Activated CD4-positive, alpha-beta T cell treated with anti-CD3 and anti-CD28 coated beads for 1 hour (primary cell): ENCODE measurements at places on chromosomes 1 and 21.

- DNase-seq, result no peak
These were observed 7.2 kb upstream of the GUCA2B start for GRCh38 chr1:42145764-42146625.

- DNase-seq, result no peak
These were observed 1.4 kb downstream of the NCF2 start for GRCh38 chr1:183588827-183589226.

- DNase-seq, result no peak
These were observed 301.9 kb upstream of the DPYD start for GRCh38 chr1:98222706-98223105.

DNA sequence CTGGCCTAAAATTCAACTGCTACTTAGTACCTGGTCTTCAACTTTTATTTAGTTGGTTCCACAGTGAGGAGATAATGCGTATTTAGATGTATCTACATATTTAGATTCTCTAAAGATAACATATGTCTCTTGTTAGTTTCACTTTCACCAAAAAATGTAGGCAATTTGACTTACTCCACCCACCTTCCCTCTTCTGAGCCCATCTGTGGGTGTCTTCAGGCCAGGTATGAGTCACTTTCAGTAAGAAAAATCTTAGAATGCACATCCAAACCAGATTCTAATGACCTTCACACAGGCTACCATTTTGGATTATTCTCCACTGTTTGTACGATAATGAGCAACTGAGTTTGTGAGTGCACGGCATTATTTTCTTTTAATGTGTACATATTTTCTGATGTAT is 501.7 kb downstream of the NEGR1 start:
- no peak for DNase-seq

- no peak for DNase-seq
These were observed 574.0 kb downstream of the LRRIQ3 start for GRCh38 chr1:73623946-73624345.

GRCh38 chr1:62514746-62515423 is 78.0 kb downstream of the USP1 start:
- no peak for DNase-seq

DNA sequence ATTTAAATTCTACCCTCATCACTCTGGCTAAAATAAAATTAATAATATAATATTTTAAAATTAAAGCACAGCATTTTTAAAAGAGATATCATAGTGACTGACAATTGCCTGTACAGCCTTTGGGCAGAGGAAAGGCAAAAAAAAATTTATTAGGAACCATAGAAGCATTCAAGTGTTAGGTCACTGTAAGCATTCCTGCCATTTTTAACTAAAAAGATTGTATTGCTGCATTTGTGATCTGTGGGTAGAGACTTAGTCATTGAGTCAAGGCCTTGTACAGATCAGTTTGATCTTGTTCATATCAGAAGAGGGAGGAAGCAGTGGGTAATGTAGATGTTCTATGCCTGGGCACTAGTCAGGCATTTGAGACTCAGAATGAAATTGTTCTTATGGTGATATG is 109.9 kb downstream of the LYPLAL1 start:
- DNase-seq, result no peak

DNA sequence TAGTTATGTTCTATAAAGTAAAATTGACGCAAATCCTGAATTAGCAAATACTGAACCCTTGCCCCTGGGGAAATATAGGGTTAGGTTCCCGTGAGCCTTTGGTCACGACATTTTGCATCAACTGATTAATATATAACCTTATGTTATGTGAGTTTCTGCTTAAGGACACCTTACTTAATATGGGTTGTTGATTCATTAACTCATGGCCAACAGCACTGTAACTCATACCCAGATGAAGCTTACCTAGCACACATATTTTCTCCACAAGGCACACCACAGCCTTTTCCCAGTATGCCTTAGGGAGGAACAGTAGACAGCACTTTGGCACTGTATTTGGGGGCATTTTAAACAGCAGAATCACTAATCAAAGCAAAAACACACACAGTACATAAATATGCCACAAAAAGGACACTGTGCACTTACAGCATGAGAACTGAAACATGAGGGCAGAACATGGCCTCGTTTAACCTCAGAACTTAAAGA is 15.1 kb downstream of the INAVA start:
- DNase-seq, result no peak

DNA sequence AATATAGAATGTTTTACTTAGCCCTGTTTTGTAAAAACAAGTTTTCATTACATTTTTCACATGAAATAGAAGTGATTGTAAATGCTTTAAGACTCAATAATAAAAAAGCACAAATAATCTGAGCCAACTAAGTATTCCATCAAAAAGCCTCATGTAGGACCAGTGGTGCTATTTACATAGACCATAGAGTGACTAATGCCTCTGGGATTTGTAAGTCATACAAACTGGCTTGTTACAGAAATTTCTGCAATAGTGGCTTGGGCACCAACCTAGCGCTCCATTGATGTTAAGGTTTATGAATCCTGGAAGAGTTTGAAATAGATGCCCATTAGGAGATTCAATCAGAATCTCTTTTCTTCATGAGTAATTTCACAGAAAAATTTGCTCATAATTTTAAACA is 31.9 kb downstream of the ZMYM1 start:
- DNase-seq, result no peak

GRCh38 chr21:45438391-45439145 is 33.6 kb downstream of the COL18A1 start:
- DNase-seq, result no peak

DNA sequence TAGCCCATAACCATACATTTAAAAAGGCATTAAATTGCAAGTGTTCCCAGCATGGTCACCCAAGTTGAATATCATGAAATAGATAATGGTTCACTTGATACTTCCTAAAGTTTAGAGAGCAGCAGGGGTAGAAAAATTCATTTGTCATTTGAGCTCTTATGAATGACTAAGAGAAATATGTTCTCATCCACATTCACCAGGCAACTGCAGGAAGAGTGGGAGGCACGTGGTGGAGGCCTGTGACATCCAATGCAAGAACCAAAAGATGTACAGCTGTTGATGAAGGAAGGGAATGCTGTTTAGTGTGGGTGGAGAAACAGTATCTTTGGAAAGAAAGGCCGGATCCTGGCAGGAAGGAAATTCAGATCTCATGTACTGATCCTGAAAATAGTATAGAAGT is 473.1 kb downstream of the ADGRL2 start:
- DNase-seq, result no peak

- DNase-seq, result no peak
These were observed 213.5 kb upstream of the MAP1LC3C start for GRCh38 chr1:242212401-242212800.

DNA sequence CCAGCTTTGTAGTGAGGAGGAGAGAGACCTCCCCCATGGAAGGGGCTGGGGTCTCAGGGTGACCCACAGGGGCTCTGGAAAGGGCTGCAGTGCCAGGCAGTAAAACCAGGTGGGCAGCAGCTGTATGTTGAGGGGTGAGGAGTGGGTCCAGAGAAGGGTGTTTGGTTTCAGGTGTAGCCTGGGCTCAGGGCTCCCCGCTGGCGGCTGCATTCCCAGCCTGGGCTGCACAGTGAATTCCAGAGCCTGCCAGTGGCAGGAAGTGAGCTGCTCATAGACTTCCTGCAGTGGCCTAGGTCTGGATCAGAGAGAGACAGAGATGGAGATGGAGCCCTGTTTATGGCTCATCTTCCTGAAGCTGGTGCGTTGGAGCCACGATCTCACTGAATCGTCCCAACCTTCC is 356.4 kb downstream of the PTPRU start:
- no peak for DNase-seq

- no peak for DNase-seq
These were observed 838 bp upstream of the GRIK3 start for GRCh38 chr1:37035014-37035691.

DNA sequence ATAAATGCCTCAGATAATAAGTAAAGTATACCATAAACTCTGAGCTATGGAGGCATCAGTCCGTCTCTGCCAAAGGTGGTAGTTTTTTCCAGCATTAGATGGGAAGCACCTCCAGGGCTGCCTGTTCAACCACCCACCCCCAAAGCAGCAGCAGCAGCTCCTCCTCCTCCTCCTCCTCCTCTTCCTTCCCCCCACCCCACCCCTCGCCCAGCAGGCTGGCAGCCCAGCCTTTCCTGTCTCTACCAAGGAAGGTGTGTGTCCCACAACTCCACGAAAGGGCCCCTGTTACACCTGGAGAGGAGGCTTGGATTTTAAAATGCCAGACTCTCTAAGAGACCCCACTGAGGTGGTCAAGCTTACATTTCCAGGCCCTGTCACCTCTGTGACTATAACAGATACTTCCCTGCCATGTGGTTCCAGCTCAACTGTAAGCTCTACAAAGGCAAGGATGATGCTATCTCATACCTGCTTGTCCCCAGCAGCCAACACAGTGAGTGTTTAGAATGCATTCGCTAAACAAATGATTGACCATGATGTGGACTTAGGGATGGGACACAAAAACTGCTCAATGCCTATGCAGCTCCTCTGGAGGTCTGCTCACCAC is 76.7 kb downstream of the GFI1 start:
- no peak for DNase-seq

DNA sequence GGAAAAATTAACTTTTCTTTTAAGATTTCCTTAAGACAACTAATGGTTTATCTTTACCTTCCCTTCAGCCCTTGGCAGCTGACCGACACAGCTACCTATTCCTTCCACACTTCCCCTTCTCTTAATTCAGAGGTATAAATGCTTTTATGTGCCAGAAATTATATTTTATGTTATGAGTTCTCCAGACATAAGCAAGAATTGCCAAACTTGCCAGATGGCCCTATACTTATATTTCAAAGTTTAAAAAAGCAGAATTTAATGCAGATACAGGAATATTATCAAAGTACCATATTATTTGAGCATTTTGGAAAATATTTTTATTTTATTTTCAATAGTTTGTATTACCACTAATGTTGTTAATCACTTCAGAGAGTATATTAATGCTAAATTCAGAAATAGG is 445.0 kb downstream of the PTBP2 start:
- no peak for DNase-seq

DNA sequence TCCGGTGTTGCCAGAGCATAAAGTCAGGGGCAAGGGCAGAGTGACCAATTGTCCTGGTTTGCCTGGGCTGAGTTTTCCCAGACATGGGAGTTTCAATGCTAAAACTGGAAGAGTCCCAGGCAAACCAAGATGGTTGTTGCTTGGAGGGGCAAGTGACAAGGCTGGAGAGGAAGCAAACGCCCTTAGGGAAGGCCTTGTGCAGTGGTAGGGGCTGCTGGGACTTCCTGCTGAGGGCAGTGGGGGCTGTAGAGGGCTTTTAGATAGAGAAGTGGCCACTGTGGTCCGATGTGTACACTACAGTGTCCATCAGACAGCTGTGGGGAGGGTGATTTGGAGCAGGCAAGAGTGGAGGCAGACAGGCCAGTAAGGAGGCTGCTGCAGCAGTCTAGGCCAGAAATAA is 7.0 kb upstream of the CELA2A start:
- no peak for DNase-seq

- no peak for DNase-seq
These were observed 5.2 kb downstream of the TTLL10 start for GRCh38 chr1:1178794-1179331.

GRCh38 chr1:219959540-219960203 is 31.3 kb upstream of the SLC30A10 start:
- DNase-seq, result no peak

- DNase-seq, result no peak
These were observed 6.1 kb upstream of the MTF1 start for GRCh38 chr1:37865348-37866120.

DNA sequence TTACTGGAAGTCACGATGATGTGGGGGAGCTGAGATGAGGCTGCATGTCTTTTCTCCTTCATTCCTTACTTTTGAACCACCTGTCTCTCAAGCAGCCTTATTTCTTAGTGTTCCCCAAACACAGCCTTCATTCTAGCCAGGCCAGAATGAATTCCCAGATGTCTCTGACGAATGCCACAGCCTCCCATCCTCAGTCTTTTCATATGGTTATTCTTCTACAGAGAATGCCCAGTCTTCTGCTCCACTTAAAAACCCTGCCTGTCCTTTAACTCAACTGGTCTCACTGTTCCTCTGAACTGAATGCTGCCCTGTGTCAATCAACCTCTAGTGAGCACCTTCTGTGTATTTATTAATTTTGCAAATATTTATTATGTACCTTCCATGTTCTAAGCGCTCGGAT is 156.2 kb downstream of the PLA2G4A start:
- no peak for DNase-seq

- no peak for DNase-seq
These were observed 24.3 kb upstream of the TRIM17 start for GRCh38 chr1:228440761-228441500.

DNA sequence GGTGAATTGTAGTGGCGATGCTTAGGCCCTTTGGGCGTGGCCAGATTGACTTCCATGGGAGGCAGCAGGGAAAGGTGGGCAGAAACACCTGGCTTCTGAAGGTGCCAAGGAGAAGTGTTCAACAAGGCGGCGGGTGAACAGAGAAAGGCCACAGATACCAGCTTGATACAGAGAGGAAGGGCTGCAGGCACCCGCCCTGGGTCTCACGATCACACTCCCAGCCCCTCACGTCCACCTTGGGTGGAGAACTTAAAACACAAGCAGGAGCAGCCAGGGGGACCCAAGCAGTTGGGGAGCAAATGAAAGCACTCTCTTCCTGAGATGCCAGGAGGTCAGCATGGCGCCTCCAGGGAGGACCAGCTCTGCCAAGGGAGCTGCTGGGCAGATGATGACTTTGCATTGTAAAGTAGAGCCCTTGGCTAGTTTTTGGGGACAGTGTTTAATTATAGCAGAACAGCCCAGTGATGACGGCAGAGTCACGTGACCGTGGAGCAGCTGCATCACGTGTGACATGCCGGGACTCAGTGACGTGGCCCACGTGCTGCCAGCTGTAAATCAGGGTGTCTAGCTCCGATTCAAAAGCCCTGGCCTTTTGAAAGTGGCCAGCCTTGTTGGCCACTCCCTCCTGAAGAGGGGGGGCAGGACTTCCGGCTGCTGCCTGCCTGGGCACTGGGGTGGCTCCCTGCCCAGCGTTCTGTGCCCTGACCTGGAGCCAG is 19.0 kb downstream of the SLC37A1 start:
- no peak for DNase-seq

DNA sequence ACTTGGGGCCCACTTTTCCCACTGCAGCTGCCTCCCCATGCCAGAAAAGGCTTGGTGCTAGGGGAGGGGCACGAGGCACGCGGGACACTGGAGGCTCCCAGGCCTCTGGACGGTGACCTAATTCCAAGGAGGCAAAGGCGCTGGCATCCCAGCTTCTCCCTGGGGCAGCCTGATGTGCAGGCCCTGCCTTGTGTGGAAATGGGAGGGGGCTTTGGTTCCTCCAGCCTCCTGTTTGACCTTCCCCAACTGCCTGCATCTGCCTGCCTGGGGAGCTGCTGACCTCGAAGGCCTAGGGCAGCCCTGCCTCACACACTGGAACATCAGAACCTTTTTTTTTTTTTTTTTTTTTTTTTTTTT is 39.9 kb downstream of the KIAA1614 start:
- DNase-seq, result no peak
